ENCODE measurements at places on chromosomes 3 and 15.

DNA sequence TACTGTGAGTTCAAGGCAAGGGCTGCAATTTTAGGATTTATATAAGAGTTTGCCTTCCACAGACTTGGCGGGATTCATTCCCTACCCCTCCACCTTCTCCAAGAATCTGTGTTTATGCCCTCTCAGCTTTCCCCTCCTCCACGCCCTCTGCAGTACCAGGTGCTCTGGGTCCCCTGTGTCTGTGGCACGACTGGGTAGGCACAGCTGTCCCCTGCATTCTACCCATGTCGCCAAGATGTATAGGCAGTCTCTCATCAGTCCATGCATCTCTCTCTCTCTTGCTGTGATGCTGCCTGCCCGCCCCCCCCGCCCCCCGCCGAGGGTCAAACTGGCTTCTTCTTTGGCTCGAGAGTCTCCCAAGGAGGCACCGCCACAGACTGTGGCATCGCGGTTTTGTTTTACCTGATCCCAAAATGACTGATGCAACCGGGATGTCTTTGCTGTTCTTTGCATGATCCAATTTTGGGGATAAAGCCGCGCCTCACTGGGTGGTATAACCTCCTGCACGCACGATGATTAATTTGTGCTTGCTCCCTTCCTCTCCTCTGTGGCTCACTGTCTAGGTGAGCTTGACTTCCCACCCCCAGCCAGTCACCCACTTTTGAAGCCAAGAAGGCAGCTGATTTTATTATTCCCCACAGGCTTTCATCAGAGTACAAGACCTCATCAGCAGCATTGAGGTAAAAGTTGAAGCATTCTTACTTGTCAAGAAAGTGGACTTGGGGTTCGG lies 43.7 kb downstream of the EFCAB12 start:
- no peak for DNase-seq

GRCh38 chr3:138513090-138513843 lies 78.9 kb downstream of the ESYT3 start:
- no peak for DNase-seq

GRCh38 chr3:452221-452620 lies 255.7 kb downstream of the CHL1 start:
- no peak for DNase-seq

DNA sequence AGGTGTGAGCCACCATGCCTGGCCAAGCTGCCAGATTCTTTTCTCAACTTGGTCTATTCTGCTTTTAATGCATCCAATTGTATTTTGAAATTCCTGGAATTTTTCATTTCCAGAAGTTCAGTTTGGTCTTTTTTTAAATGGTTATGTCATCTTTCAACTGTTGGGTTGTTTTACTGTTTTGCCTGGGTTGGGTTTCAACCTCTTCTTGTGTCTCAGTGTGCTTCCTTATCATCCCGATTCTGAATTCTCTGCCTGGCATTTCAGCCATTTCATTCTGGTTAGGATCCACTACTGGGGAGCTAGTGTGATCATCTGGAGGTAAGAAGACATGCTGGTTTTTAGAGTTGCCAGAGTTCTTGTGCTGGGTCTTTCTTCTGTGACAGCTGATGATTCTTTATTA lies 61.5 kb downstream of the LRRC49 start:
- no peak for DNase-seq

- no peak for DNase-seq
Measured at GRCh38 chr3:190614226-190615059, 100.6 kb downstream of the IL1RAP start.

DNA sequence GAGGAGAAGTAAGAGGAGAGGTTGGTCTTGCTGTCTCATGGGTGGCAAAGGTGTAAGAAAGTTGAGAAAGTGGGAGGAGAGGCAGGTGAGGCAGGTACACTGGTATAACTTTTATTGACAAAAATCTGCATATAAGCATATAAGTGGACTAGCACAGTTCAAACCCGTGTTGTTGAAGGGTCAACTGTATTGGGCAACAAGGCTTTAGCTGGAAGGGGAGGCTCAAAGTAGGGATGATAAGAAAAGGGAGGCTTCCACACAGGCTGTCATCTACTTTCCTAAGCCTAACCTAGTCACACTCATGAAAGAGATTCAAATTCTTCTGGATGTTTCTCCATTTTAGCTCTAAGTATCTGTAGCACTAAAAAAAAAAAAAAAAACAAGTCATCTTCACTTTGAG lies 188.1 kb upstream of the SEMA6D start:
- DNase-seq: no peak

DNA sequence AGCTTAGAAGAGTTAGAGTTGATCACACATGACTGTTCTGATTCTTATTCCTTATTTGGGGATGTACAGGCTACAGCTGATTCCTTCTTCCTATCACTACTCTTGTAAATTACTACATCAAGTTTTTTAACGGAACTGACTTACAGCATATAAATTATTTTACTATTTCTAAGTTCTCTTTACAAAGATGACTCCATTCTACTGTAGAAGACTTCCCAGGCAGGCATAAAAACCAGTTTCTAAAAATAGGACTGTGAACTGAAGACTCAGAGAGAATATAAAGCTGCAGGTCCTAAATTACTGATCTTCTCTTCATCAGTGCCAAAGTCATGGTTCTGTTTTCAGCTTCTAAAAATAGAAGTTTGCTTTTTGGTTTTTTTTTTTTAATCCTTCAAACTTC lies 38.9 kb downstream of the ANO10 start:
- DNase-seq: no peak

- no peak for DNase-seq
Measured at GRCh38 chr15:63909819-63910437, 76.2 kb upstream of the HERC1 start.

- DNase-seq: no peak
Measured at GRCh38 chr3:184169896-184170875, 4.5 kb upstream of the AP2M1 start.

GRCh38 chr3:87461036-87461435 lies 184.7 kb upstream of the POU1F1 start:
- DNase-seq: no peak

DNA sequence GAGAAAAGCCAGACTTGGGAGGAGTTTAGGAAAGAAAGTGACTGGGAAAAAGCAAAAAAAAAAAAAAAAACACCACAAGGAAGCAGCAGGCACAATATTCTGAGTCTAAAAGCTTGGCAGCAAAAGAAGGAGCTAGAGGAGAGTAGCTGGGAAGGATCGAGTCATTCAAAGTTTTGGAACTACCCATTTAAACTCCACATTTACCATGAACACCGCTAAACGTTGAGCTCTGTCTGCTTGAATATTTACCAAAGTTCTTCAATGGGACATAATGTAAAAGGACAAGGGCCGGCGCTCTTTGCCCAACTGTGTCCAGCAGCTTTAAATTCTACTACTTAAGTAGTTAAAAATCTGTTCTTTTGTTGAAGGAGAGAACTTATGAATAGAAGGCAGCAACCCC lies 481.9 kb downstream of the FOXP1 start:
- DNase-seq: no peak

- DNase-seq: peak; percentile 24
Measured at GRCh38 chr15:100900136-100900794, 18.9 kb upstream of the LRRK1 start.

DNA sequence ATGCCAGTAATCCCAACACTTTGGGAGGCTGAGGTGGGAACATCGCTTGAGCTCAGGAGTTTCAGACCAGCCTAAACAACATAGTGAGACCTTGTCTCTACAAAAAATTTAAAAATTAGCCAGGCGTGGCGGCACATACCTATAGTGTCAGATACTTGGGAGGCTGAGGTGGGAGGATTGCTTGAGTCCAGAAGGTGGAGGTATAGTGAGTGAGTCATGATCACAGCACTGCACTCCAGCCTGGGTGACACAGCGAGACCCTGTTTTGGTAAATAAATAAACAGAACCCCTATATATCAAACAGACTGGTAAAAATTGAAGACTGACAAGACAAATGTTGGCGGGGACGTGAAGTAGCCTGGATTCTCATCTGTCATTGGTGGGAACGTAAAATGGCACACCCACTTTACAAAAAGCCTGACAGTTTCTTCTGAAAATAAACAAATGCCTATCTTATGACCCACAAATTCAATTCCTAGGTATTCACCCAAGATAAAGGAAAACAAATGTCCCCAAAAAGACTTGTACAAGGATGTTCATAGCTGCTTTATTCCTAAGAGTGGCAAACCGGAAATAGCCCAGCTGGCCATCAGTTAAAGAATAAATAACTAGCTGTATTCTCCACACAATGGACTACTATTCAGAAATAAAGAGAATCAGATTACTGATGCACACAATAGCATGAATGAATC lies 47.0 kb upstream of the GK5 start:
- DNase-seq: no peak

DNA sequence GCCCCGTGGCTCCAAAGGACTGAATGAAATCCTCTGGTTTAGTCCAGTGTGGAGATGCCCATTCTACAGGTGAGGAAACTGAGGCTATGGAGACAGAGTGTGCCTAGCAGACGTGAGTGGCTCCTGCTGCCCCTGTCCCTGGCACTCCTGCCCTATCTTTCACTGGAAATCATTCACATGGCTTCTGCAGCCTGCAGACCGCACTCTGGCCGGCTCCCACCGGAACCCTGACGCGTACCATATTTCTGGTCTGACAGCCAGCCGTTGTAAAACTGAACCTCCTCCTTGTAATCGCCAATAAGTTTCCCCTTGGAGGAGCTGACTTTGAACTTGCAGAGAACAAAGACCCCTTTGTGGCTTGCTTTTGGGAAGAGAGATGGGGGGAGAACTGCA lies 136.5 kb downstream of the CHSY1 start:
- DNase-seq: no peak

DNA sequence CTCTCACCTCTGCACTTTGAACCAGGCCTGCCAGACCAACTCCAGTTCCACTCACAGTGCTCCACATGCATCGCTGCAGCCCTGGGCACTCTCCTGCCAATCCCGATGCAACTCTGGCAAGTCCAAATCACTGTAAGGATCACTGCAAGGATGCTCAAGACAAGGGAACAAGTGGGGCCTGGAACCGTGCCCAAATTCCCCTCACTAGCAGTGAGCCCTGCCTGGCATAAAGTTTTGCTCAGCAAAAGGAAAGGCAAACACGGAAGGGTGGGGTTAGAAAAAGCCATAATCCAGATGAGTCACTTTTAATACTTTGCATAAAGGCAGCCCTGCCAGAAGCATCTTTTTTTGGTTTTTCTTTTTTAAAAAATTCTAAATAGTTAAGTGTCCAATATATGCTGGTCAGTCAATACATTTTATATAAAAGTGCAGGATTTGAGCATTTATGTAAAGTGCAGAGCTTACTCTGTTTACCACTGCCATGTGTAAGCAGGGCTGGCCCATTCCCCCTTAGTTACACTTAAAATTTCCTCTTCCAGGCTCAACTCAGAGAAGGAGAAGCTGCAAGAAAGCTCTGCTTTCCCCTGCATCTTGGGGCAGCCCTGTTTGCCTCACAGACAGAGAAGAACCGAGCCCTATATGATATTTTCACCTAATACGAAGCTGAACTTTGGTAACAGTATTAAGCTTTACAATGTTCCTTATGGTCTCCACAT lies 102.2 kb downstream of the CD47 start:
- DNase-seq: no peak

GRCh38 chr15:77505556-77505955 lies 84.9 kb downstream of the HMG20A start:
- no peak for DNase-seq

DNA sequence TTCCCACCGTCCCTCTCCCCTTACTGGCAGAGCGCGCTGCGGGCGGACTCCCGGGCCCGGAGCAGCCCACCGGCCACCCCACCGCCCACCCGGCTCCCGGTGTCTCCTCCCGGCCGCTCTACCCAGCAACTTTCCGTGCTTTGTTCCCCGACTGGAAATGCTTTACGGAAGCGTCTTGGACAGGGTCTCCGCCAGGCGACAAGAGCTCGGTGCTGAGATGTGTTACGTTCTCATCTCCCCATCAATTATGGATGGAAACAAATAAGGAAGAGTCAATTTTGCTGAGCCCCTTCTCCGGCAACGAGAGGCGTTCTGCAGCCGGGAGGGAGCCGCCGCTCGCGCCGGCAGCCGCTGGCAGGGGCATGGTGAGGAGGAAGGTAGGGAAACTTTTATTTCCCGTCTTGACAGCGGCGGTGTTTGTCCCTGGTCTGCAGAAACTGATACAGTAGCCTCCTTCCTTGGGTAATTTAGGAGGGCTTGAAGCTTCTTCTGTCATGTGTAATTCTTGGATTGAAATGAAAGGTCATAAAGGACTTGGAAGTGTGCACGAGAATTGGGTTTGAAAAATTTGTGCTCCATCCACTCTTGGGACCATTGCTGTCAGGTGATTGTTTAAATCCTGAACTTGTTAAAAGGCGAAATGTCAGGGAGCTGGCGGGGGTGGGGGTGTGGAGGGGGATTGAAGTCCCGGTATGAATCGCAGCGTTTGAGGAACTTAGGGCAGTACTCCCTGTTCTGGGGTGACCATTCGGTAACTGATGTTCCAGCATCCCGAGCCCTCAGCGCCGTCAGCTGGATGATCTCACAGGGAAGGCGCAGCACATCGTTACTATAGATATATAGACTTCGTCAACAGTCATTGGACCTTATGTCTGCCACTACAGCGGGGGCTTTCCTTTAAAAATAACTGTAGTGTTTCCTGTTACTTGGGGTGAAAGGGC lies 1.5 kb downstream of the SEMA6D start:
- no peak for DNase-seq

GRCh38 chr3:45234250-45234649 lies 8.2 kb upstream of the TMEM158 start:
- no peak for DNase-seq

- peak; percentile 8 for DNase-seq
Measured at GRCh38 chr3:16048435-16049318, 125.8 kb upstream of the GALNT15 start.

DNA sequence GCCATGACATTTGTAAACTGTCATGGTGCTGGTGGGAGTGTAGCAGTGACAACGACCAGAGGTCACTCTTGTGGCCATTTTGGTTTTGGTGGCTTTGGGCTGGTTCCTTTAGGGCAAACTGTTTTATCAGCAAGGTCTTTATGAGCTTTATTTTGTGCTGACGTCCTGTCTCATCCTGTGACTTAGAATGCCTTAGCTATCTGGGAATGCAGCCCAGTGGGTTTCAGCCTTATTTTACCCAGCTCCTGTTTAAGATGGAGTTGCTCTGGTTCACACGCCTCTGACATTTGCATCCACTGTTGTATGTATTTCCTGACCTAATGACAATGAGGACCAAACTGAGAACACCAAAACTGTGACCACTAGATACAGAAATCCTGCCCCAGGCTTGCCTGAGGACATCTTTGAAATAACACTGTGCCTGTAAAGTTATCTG lies 37.6 kb downstream of the RAB8B start:
- no peak for DNase-seq

DNA sequence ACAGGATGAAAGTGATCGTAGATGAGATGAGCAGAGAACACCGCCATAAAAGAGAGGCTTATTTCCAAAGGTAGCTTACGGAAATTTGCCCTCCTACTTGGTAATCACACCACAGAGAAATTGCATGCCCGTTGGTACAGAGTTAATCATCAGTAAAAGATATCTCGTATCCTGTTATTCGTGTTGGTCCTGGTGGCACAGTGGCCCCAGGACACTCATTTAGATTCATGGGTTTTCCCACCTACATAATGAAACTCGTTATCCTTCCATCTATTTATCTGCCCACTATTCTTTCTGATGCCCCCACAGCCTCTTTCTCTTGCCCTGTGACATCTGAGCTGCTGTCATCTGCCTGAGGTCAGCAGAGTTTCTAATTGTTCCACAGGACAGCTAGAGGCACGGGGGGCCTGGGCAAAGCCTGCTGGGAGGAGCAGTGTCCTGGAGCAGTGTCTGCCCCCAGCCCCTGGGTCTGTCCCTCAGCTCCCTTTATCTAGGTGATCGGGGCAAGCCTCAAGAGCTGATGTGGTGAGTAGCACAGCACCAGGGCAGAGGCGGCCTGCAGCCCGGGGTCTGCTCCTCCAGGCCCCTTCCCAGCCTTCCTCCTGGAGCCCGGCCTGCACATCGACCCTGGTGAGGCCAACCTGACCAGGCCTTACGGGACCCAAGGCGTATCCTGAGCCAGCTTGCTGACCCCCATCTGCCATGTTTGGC lies 42.2 kb downstream of the PXYLP1 start:
- no peak for DNase-seq
